ENCODE measurements at places on chromosomes 2 and 18.

- no peak for DNase-seq
These were observed 61.2 kb downstream of the ACYP2 start for GRCh38 chr2:54176577-54176976.

DNA sequence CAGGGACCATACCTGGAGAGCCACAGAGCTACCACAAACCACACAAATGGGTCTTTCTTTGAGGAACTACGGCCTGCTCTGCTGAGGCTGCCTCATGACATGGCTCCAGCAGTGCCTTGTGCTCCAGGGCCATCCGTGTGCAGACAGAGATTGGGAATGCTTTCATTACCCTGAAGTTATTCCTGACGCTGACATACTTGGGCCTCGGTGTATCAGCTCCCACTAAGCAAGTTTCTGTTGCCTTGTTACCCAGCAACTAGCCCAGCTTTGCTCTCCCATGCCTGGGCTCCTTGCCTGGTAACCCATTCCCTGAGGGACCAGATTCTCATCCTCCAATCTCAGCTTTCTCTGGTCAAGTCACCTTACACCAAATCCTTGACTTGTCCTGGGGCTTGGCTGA, 80.3 kb upstream of the FZD7 start:
- DNase-seq: no peak

DNA sequence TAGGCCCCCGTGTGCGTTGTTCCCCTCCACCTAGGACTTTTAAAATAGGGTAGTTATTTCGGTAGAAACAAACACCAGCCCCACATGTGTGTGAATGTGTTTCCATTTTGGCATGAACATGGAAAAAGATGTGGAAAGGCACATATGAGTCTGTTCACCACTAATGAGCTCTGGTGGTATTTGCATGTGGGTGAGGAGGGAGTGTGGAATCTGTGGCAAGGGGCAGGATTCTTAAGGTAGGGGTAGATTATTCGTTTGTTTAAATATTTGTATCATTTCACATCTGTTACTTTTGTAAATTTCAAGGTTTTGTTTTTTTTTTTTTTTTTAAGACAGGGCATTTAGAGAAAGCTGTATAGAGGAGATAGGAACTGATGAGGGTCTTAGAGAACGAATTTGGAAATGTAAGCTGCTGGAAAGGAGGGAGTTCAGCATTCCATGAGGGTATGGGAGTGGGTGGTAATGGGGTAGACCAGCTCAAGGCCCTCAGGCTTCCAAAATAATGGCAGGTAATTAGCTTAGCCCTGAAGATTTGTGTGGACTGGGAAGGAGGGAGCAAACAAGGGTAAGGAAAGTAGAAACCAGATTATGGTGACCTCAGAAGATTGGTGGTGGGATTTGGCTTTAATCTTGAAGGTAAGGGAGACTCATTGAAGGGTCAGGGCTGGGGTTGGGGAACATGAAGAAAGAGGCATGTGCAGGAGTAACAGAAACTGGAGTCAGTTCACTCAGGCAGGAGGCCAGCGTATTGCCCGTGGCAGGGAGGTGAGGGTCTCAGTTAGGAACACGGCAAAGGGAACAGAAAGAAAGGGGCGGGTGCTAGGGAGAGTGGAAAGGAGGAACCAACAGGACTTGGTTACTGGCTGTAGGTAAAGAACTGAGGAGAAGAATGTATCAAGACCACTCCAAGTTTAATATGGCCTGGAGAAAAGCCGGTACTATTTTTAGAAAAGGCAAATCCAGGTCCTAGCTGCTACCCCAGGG, 123.6 kb downstream of the PLB1 start:
- no peak for DNase-seq

DNA sequence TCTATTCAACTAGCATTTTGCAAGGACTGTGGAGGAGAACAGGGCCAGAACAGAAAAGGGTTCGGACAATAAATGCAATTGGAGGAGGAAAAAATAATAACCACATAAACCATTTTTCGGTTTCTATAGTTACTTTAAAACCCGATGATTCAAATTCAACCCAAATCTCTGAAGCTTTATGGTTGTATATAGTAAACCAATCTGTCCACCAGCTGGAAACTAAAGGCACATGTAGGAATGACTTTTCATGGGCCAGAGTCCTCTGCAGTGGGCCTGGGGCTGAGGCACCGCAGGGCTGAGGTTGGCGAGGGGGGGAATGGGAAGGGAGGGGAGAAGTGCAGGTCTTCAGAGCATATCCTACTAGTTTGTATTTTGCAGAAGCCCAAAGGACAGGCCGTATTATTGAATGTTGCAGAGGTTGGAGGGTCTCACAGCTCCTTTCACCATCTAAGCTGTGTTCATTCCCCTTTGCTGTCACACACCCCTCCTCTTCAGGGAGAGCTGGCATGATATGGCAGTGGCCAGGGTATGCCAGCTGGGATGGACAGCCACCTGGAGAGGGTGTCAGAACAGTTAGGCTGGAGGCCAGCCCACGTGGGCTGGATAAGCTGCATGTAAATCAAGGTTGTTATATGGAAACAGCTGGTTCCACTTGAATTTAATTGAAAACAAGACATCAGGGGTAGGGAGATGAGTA, 267.1 kb downstream of the PRKCE start:
- DNase-seq: no peak

GRCh38 chr18:77207540-77207939, 42.1 kb upstream of the GALR1 start:
- DNase-seq: no peak

Data from T1000 (cell line).